ENCODE measurements at places on chromosomes 2 and 18.

- DNase-seq: no peak
These were observed 5.4 kb upstream of the CWC22 start for GRCh38 chr2:180012523-180012922.

DNA sequence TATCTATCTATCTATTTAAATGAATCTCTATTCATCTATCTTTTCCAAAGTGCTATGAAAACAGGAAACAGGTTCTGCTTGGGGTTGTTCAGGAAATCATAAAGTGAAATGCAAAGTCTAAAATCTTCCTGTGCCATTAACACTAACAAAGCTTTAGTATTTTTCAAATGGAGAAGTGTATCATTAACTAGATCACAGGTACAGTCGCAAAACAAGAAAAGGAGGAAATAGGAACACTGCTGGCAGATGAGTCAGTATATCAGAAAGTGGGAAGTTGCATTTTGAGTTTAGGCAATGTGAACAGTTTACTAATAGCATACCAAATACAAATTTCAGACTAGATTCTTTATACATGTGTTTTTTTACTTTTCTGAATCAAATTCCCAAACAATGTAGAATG is 888.5 kb upstream of the FSHR start:
- DNase-seq: no peak

DNA sequence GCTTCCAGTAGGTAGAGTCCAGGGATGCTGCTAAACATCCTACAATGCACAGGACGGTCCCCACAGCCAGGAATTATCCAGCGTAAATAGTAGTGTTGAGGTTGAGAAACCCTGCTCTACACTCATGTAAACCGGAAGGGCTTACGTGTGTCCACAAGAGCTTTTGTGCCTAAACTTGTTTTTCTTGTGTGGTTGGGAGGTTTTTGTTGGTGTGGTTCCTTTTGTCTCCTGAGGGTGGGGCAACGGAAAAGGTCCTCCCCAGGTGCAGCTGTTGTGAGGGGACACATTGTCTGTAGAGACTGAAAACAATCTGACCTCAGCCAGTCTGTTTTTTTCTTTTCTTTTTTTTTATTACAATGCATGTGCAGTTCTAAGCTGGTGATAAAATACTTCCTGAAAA is 72.7 kb upstream of the MGAT5 start:
- DNase-seq: peak; percentile 31

DNA sequence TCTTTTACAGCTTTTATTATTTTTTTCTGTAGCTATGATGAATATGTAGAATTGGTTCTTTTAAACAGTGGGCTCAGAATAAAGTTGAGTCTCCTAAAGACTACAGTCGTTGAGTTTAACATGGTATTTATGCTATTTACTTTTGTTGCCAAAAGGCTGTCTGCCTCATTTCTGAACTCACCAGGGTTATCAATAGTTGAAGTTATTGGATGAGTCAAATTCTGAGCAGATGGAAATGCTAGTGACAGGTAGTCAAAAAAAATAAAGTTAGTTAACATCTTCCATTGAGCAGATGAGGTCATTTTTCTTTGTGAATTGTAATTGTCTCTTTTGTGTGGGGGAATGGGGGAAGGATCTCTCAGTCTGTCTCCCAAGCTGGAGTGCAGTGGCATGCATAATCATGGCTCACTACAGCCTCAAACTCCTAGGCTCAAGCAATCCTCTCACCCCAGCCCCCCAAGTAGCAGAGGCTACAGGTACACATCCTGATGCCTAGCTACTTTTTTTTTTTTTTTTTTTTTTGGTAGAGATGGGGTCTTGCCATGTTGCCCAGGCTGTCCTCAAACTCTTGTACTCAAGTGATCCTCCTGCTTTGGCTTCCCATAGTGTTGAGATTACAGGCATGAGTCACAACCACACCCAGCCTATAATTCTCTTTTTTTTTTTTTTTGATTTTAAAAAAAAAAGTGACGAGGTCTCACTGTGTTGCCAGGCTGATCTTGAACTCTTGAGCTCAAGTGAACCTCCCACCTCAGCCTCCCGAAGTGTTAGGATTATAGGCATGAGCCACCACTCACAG is 8.9 kb downstream of the PAPOLG start:
- DNase-seq: no peak

GRCh38 chr2:40395169-40396073 is 56.5 kb downstream of the SLC8A1 start:
- DNase-seq: no peak

DNA sequence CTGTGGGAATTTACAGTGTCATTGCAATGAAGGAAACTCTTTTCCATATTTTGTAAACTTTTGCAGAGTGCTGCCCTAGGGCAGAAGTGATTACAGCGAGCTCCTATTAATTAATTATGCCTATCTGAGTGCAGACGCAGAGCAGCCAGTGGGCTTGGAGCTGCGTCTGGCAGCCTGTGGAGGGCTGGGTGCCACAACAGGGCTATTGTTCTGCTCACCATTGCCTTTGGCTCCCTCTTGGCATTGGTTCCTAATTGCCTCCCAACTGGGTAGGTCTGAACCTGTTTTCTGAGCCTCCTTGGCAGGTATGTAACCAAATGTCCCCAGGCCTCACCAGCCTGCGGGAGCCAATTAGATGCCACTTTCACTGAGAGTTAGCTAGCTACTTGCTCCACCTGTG is 25.6 kb upstream of the ITGB6 start:
- DNase-seq: no peak

GRCh38 chr2:240869956-240870875 is 1.6 kb downstream of the AGXT start:
- DNase-seq: no peak

GRCh38 chr2:187459256-187459655 is 11.2 kb upstream of the CALCRL start:
- DNase-seq: no peak

DNA sequence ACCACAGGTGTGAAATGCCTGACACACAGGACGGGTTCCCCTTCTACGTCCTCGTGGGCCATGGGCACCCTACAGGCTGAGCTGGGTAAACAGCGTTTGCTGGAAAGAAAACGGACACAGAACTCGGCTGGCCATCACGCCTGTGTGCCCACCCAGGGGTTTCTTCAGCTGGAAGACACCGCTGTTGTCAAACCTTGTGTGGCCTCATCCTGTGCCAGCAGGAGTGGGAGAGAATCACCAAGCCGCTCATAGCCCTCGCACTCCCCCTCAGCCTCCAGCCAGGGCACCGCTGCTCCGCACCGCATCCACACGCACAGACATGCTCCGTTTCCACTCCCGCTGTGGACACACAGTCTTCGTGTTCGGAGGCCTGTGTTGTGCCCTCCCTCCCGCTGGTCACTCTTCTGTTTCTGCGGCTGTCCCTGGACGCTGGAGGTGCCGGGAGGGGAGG is 161.4 kb downstream of the PXDN start:
- no peak for DNase-seq

DNA sequence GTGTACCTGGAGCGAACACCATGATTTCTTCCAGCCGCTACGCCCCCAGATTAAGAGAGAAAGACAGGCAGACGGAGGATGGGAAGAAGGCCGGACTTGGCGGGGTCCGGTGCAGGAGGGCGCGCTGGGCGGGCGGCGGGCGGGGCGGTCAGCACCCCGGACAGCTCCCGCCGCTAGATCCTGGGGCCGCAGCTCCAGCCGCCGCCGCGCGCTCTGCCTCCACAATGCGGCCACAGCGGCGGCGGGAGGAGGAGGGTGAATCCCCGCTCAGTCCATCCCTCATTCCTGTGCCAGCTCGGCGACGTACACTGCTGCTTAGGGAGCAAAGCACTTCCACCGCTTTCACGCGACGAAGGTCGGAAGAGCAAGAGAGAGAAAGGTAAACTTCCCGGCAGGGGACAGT is at the start of gene AKAIN1:
Gene AKAIN1 (minus strand): TSS at position 226 of the 403 bp plus-strand sequence. CDS start 204 bp downstream, at position 22.
- no peak for DNase-seq

GRCh38 chr2:11310212-11310611 is 34.2 kb downstream of the ROCK2 start:
- no peak for DNase-seq

DNA sequence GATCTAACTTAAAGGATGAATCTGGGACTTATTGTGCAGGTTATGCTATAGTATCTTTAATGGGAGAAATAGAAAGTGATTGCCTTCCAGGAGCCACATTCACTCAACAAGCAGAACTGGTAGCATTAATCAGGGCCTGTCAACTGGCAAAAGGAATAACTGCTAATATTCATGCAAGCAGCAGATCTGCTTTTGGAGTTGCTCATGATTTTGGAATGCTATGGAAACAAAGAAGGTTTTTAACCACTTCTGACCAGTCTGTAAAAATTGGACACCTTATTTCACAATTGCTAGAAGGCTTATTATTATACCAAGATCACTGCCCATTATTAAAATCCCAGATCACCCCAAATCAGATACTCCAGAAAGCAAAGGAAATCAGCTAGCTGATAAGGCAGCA is 200.4 kb downstream of the MREG start:
- no peak for DNase-seq

DNA sequence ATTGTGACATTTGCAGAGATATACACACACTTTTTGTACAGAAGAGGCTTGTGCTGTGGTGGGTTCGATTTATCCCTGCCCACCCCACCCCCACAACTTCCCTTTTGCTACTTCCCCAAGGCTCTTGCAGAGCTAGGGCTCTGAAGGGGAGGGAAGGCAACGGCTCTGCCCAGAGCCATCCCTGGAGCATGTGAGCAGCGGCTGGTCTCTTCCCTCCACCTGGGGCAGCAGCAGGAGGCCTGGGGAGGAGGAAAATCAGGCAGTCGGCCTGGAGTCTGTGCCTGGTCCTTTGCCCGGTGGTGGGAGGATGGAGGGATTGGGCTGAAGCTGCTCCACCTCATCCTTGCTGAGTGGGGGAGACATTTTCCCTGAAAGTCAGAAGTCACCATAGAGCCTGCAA is 40.0 kb downstream of the STEAP3 start:
- DNase-seq: no peak

DNA sequence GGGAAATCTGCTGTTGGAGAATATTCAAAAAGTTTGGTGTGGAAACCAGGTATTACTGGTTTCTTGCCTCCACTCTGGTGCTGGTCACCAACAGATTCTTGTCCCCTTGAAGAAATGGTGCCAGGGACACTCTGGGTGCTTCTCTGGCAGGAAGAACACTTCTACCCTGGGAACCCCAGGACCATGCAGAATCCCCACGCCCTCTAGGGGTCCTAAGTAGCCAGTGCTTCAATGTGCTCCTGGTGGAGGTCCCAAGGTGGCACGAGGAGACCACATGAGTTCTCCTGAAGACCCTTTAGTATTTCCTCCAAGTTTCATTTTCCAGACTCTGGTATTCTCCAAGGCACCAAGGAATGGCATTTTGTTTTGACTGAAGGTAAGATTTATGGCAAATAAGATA is 380.6 kb downstream of the TSN start:
- no peak for DNase-seq

- no peak for DNase-seq
These were observed 40.7 kb downstream of the ODC1 start for GRCh38 chr2:10407432-10407831.

GRCh38 chr2:222706616-222707015 is 35.2 kb downstream of the MOGAT1 start:
- no peak for DNase-seq

- DNase-seq: no peak
These were observed 59.1 kb downstream of the EIF2AK3 start for GRCh38 chr2:88568179-88568578.

DNA sequence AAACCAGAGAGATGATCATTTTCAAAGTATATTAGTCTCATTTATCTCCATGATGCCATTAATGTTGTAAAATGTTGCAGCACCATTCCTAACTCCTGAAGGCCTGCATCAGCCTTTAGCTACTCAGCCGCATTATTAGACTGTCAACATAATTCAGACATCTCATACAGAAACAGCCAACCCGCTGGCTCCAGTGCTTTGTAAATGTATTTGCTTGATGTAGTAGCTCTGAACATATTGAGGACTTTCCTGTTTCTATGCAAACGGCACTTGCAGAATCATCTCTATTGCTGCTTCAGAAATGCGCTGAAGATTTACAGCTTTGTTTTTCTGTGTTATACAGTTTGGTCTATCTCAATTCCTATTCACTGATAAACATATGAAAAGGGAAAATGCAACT is 372.2 kb downstream of the DSEL start:
- DNase-seq: no peak

GRCh38 chr2:170710609-170710979 is 4.5 kb upstream of the SP5 start:
- DNase-seq: no peak

GRCh38 chr2:117957616-117958015 is 56.3 kb downstream of the CCDC93 start:
- DNase-seq: no peak

DNA sequence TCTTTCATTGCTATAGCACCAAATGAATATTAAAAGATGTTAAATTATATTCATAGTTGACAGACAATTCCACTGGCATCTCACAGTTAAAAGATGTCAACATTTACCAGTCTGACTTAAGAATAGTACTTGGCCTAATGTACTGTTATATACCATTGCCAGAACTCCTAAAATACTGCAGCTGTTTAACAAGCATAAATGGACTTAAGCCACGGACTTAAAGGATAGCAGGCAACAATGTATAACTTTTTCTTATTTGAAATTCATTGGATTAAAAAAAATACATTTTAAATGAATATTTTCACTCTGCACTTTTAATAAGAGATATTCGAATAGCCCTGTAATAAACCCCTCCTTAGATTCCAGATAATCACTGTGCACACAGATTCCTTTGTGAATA is 3.8 kb downstream of the TCF4 start:
- DNase-seq: no peak

GRCh38 chr2:219261024-219261855 is 7.5 kb upstream of the TUBA4A start:
- no peak for DNase-seq

- peak; percentile 30 for DNase-seq
These were observed 73.4 kb upstream of the ID2 start for GRCh38 chr2:8608411-8608954.

- no peak for DNase-seq
These were observed 93.3 kb downstream of the COL5A2 start for GRCh38 chr2:189086250-189086649.

DNA sequence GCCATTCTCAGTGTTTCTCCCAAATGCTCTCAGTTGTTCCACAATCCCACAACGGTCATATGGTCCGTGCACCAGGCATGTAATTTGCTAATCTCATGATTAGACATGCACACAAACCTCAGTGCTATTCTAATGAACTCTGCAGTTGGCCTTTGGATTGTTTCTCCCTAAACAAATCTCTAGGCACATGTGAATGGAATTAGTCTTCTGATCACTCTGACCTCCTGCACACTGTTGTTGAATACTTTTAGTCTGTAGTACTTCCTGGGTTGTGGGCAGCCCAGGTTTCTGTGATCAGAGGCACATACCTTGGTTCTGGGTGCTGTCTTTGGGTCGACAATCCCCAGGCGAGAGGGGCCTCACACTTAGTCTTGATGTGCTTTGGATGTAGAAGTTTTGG is 498.7 kb upstream of the SPRED2 start:
- DNase-seq: no peak

- peak; percentile 84 for DNase-seq
These were observed 259.7 kb downstream of the LPIN1 start for GRCh38 chr2:12005886-12006681.

- no peak for DNase-seq
These were observed 58.2 kb downstream of the COPS8 start for GRCh38 chr2:237143676-237144440.

- DNase-seq: no peak
These were observed 19.8 kb downstream of the CCDC88A start for GRCh38 chr2:55399815-55400214.

- DNase-seq: no peak
These were observed 96.2 kb upstream of the HAAO start for GRCh38 chr2:42888321-42889245.

GRCh38 chr18:42080340-42080739 is 125.3 kb downstream of the PIK3C3 start:
- no peak for DNase-seq

Measured in stimulated activated CD4-positive, alpha-beta T cell treated with anti-CD3 and anti-CD28 coated beads, Interleukin-4, amount 100 ng/mL, for 24 hours (primary cell).